ENCODE measurements at places on chromosomes 2 and 18.
A peak's percentile ranks its signal among the peaks of the same experiment; 100 is the strongest.

GRCh38 chr2:241956521-241957110 is 87.1 kb downstream of the RTP5 start:
- no peak for DNase-seq

- DNase-seq = no peak
Observed at GRCh38 chr2:240812301-240812680, 7.7 kb downstream of the KIF1A start.

DNA sequence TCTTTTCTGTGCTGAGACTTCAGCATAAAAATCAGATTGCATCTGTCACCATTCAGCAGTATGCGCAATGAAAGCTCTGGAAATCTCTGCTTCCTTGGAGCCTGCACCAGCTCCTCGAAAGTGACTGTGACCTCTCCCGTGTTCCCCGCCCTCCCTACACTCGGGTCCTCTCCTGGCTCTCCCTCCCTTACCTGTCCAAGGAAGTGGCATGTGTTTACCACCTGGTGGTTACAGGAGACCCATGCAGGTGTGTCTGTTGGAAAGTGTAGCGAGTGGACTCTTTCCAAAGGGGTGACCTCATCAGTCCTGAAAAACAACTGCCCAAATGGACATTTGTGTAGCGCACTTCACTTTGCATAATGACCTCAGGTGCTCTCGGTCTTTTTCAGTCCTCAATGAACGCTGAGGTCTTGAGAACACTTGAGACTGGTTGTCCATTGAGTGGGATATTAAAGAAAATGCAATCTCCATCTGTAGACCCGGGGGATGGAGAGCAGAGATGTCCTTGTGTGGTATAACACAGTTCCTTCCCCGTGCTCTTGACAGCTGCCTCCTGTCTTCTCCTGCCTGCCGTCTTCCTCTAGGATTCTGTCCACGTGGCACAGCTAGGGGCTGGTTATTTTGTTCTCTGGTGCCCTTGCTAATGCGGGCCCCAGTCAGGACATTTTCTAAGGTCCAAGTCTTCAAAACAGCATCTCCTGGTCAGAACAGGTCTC is 133.2 kb downstream of the ACKR3 start:
- DNase-seq = no peak

DNA sequence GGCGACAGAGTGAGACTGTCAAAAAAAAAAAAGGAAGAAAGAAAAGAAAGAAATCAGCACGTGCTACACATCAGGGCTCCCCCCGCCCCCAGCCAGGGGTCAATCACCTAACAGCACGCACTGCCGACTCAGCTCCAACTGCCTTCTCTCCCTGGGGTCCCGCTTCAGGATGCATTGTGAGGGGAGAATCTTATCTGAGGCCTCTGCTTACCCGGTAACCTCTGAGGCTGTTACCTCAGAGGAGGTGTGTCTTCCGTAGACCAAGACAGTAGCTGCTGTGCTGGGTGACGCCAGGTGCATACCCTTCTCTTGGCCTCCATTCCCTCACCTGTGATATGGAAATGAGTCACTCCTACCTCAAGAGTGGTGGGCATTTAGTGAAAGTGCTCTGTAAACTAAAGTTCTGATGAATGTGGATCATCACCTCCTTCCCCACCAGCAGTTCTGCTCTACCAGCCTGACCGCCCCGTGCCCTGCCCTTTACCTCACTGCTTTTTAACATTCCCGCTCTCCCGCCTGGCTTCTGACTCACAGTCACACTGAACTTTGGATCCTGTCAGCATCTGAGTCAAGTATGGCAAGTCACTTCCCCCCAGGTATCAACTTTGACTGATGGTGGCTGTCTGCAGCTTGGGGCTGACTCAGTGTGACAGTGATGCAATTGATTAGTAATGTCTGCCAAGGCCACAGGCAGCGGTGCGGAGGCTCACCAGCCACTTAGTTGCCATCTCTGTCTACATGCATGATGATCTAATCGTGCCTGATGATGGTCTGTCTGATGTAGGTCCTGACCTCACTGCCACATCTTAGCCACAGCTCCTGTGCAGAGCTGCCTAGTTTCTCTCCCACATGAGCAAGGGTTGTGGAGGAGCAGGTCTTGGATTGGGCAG is 20.1 kb downstream of the ARID5A start:
- peak; percentile 35 for DNase-seq

DNA sequence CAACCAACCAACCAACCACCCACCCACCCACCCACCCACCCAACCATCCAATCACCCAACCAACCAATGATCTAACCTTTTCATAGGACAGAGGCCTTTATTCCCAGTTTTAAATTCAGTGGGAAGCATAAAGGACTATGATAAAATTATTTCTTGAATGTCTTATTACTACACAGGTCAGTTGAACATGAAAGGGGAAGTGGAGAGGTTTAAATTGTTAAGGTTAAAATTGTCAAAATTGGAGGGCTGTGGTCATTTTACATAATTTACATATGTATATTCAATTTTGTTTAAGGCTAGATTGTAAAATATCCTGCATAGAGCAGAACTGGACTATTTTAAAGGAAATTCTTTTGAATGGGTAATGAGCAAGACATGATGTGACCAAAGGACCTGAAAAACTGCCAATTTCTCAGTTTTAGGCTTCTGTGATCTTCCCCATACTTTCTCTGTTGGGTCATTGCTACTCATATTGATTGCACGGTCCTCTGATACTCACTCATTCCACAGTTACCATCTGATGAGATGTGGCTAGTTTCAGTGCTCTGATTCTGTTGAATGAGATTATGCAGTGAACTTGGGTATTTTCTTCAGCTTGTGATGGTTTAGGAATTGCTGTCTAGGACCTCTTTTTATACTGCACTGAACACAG is 127.4 kb downstream of the PLCL1 start:
- peak; percentile 25 for DNase-seq

GRCh38 chr2:47057687-47058002 is 97.5 kb downstream of the STPG4 start:
- DNase-seq = no peak

- DNase-seq = no peak
Observed at GRCh38 chr2:191394043-191394442, 148.8 kb downstream of the MYO1B start.

DNA sequence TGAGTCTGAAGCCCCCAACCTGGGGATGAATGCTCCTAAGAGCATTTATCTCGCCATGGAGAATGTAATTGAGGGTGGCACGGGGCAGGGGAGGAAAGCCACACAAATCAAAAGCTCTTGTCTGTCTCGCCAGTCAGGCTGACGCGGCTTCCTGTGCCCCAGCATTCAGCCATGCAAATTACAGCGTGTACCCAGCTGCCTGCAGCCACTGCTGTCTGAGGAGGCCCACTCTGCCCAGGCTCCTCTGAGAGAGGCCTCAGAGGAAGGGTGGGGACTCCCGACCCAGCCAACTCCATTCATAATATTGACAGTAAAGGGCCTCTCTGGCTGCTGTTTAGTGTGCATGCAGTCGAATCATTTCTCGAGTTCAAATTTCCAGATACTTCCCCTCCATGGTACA is 22.0 kb downstream of the SMAD7 start:
- DNase-seq = no peak

DNA sequence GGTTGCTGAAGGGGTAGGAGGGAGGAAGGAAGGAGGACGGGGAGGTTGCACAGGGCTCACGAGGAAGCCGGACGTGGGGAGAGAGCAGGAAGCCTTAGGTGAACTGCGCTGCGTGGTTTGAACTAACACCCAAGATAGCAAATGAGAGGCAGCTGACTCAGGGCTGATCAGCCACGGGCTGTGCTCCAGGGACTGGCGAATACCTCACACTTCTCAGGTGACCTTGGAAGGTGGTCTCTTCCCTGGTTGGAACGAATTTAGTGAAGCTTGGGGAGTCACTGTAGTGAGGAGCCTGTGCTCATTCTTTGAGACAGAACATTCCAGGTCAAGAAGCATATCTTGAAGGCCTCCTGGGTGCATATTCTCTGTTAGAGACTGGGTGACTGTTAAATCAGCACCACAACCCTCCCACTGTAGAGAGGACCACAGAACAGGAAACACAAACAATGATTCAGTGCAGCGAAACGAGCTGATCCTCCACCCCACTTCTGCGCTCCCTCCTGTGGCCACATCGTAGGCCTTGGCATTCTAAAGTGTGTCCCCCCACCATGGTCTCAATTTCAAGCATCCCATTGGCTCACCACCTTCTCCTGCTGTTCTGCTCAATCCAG is 33.8 kb downstream of the TOGARAM2 start:
- DNase-seq = peak; percentile 16

DNA sequence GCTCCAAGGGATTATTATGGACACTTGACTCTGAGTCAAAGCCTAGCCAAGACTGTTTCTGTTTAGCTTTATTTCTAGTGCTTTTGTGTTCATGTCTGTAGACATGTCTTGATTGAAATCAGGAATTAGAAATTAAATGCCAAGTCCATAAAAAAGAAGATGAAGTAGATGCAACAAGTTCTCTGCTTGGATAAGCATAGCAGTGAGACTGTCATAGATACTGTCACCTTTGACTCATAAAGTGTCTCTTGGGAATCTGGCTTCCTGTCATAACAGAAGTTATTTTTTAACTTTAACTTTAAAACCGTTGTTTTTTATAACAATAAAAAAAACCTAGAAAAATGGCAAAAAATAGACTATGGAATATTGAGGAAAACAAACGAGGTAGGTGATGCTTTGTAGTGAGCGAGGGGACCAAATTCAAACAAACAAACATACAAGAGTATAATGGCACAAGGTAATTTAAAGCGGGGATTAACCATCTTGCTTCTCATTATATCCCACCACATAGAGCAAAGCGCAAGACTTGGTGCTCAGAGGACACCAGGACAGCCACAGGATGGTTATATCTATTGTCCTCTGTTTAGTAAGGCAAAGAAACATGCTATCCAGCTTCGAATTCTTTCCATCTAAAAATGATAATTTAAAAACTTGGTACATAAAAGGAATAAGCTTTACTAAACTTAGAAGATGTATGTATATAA is 64.6 kb downstream of the CD226 start:
- no peak for DNase-seq

GRCh38 chr2:10377052-10377746 is 70.9 kb downstream of the ODC1 start:
- no peak for DNase-seq

DNA sequence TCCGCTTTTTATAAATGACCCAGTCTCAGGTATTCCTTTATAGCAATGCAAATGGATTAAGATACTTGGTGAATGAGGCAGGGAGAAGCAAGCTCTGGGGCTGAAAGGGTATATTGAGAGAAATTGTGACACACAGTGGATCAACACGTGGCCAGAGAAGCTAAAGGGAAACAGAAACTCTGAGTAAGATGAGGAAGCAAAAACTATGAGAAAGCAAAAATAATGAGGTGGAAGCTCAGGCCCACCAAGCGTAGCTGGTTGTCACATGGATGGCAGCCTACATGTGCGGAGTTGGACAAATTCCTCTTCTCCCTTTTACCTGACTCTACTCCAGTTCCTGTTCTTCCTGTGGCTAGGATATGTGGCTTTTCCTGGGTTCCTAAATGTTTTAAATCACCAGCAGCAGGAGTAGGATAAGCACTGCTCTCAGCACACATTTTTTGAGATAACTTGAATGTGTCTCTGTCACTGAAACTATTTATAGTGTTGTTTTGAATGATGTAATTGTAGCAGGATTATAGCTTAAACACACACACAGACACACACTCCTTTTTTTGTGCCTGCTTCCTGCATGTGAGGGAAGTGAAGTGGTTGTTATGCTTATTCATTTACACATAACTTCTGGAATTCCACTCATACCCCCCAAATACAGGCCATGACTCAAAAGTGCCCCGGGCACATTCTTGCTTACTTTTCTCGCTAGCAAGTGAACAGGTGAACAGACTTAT is 30.1 kb upstream of the EPC2 start:
- DNase-seq = peak; percentile 85

- no peak for DNase-seq
Observed at GRCh38 chr2:5756272-5756671, 64.1 kb downstream of the SOX11 start.

DNA sequence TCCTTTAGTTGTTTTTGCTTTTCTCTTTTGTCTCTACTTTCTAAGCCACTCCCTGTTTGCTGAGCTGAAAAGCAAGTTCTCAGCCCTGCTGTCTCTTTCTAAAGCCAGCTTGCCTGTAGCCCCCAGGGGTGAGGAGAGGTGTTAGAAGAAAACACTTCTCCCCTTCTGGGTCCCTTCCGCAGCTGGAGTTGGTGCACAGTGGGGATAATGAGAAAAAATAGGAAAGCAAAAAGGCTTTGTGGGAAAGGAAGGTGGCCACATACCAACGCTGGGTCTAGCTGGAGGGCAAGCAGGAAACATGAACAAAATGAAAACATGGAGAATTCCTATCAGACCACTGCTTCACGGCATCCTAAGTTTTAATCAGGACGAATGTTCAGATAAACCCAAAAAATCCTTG is 15.5 kb upstream of the SLC20A1 start:
- no peak for DNase-seq

GRCh38 chr2:207594264-207594663 is 30.9 kb downstream of the METTL21A start:
- DNase-seq = no peak

DNA sequence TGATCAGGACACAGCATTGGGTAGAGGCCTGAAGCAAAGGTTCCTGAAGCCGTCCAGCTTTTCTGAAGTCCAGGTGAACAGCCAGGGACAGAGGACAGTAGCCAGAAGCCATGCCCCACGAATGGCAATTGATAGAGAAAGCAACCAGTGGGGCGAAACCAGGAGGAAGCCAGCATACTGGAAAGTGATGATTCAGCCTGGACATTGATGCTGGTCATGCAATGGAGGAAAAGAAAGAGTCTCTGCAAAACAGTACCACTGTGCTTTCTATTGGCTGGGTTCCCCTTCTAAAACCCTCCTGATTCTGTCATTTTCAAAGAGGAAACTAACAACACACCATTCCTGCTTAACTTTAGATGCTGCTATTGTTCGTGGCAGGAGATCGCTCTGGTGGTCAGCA is 221.4 kb upstream of the EPAS1 start:
- no peak for DNase-seq

GRCh38 chr2:239316562-239317465 is 84.0 kb downstream of the HDAC4 start:
- DNase-seq = peak; percentile 51

GRCh38 chr2:214630402-214631045 is 179.0 kb downstream of the BARD1 start:
- DNase-seq = no peak

GRCh38 chr18:44896846-44897245 is 216.2 kb downstream of the SETBP1 start:
- DNase-seq = no peak

DNA sequence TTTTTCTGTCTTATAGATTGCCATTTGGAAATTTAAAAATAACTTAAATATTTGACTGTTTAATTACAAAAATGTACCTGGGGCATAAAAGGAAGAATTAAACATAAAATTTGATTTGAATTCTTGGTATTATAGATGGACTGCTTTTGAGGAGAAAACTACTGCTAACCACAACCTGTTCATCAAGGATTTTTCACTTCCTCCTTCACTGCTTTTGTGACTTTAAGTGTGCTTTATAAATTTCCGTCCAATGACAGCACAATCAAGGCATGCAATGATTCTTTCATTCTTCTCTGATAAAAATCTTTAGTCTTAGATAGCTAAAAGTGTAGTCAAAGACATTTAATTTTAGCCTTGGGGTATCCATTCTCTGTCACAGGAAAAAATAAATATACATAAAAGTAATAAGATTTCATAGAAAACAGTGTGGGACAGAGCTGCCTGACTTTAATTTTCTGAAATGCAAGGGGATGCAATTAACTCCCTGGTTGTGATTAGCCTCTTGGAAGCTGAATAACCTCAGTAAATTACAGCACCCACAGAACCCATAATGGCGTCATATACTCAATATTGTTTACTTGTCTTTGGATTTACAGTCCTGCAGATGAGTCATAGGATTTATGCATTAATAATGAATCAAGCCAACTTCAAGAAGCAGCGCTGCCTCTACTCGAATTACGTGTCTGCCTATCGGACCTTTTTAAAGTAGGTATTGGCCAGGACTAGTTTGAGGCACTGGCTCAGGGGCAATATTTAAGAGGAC is 587.9 kb downstream of the NRXN1 start:
- DNase-seq = no peak

GRCh38 chr2:117918608-117919007 is 95.3 kb downstream of the CCDC93 start:
- DNase-seq = no peak
